Hair follicular keratinocyte (primary cell): ENCODE measurements at places on chromosomes 11 and 22. TPM values are rescaled to one million over a fixed set of nuclear protein-coding genes. Genes with fewer than 3 reads are reported as not detected.

Gene PDE2A
- total RNA-seq: 1.5 and 3.9 TPM in 2 replicates

Gene SEC14L2
- total RNA-seq: 76.5 and 108 TPM in 2 replicates

Gene SLC22A6
- total RNA-seq: not detected in 2 replicates

Gene CHRM1
- total RNA-seq: not detected in 2 replicates

Gene OR51A7
- not detected in 2 replicates for total RNA-seq

Gene TBC1D22A
- 18.9 and 24.5 TPM in 2 replicates for total RNA-seq

Gene EIF3M
- 548 and 701 TPM in 2 replicates for total RNA-seq

Gene P4HA3
- 1.1 and 3.7 TPM in 2 replicates for total RNA-seq

Gene PTPRCAP
- total RNA-seq: 0.78 and 1.4 TPM in 2 replicates

Gene GGTLC2
- total RNA-seq: not detected in 2 replicates

Gene ANKRD42
- total RNA-seq: 4.1 and 7.2 TPM in 2 replicates

Gene SYT12
- total RNA-seq: 0.53 and 1.3 TPM in 2 replicates

Gene FXYD2
- total RNA-seq: 1.2 TPM in 1 of 2 replicates, not detected in the other

Gene OR5D14
- not detected in 2 replicates for total RNA-seq

Gene CBX7
- total RNA-seq: 1.1 and 4.2 TPM in 2 replicates

Gene CREBZF
- total RNA-seq: 14.0 and 16.6 TPM in 2 replicates

Gene RCOR2
- 0.23 and 0.34 TPM in 2 replicates for total RNA-seq

Gene SHANK2
- total RNA-seq: 0.80 and 7.3 TPM in 2 replicates

Gene NLRP14
- total RNA-seq: 0.04 and 0.08 TPM in 2 replicates

Gene ALKBH3
- 36.0 and 45.8 TPM in 2 replicates for total RNA-seq
